ENCODE measurements at places on chromosomes 13 and 19. TPM values are rescaled to one million over a fixed set of nuclear protein-coding genes. Genes with fewer than 3 reads are reported as not detected.

DNA sequence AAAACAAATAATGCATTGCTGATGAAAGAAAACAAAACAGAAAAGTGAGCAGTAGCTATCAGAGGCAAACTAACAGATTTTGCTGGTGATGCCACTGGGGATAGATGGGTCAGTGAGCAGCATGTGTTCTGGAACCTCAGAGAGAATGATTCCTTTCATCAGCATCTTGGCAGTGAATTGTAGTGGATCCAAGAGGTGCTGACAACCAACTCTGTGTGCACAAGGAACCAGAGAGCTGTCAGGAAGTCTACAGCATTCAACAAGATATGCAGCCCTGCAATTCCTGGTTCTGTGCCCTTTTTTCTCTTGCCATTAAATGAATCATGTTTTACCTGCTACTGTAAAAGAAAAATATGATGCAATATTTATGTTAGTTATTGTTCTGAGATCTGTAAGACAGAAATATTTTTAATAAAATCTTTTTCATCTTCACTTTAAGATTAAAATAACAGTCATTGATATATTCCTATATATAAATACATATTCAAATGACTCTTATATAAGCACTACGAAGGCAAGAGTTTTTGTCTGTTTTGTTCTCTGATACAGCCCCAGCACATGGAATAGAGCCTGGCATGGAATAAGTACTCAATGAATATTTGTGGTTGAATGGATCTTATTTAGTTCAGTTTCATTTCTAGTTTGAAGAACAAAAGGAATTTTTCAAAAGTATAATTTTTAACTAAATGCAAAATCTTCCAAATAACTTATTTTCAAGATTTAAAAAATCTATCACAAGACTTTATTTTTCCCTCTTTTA lies 80.8 kb downstream of the FREM2 start:
- DNase-seq, result no peak

Gene MADCAM1
- total RNA-seq, result 4.1 TPM

DNA sequence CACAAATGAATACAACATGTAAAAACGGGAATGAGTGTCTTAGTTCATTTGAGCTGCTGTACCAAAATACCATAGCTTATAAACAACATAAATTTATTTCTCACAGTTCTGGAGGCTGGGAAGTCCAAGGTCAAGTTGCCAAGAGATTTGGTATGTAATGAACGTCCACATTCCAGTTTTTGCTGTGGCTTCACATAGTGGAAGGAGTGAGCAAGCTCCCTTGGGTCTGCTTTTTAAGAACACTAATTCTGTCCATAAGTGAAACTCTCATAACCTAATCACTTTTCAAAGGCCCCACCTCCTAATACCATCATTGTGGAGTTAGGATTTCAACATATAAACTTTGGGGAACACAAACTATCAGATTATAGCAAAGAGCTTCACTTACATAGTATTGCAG lies 1189.6 kb downstream of the PCDH9 start:
- no peak for DNase-seq

- no peak for DNase-seq
Observed at GRCh38 chr13:22210134-22210930, 539.5 kb downstream of the FGF9 start.

Gene FRY
- total RNA-seq, result 10.5 TPM
